CD8-positive, alpha-beta memory T cell (primary cell): ENCODE measurements at places on chromosomes 1 and 21. TPM values are rescaled to one million over a fixed set of nuclear protein-coding genes. Genes with fewer than 3 reads are reported as not detected.

BRDT gene
- not detected for total RNA-seq

PDXK gene
- 96.7 TPM for total RNA-seq

- H3K4me3 ChIP-seq, result no peak overlapping the region
- no peaks in the 10 kb centered on the region for H3K27me3 ChIP-seq
- peaks cover 24% of the 10 kb centered on the region for H3K4me1 ChIP-seq
- no peak for DNase-seq
Observed at GRCh38 chr1:172897738-172898137, 153.0 kb downstream of the TNFSF18 start.

DNA sequence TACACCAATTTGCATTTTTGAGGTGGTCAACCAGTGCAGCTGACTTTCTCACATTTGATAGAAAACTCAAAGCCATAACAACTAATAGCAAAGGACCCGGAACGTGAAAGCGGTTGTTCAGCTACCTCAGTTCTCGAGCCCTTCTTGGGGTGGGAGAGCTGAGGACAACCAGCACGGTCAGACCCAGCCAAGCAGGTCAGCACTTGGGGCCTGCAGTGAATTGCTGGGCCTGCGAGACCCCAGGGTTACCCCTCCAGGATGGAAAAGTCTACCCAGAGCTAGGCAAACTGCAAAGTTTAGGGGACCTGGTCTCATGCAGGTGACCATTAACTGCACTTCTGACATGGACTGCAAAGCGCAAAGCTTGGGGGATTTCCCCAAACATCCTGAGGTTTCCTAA, 23.8 kb upstream of the AJAP1 start:
- H3K27me3 ChIP-seq, result no peaks in the 10 kb centered on the region
- H3K27ac ChIP-seq, result no peak overlapping the region
